ENCODE measurements at places on chromosomes 2 and 18.

- DNase-seq = peak; percentile 67
Observed at GRCh38 chr2:128260239-128261138, 58.2 kb downstream of the HS6ST1 start.

DNA sequence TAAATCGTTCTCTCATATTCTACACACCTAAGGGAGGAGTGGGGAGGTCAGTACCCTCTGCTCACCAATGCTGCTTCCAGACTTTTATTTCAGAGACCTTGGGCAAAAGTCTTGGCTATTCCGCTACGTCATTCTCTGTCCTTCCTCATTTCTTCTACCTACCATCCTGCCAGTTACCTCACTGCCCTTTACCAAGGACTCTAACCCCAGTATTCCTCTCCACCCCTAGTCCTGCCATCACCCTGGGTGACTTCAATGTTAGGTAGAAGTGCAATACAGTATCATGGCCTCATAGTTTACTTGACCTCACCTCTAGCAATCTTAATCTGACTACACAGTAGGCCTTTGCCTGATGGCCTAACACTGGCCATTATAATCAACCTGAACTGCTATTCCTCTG, 27.8 kb downstream of the RTN4 start:
- no peak for DNase-seq

DNA sequence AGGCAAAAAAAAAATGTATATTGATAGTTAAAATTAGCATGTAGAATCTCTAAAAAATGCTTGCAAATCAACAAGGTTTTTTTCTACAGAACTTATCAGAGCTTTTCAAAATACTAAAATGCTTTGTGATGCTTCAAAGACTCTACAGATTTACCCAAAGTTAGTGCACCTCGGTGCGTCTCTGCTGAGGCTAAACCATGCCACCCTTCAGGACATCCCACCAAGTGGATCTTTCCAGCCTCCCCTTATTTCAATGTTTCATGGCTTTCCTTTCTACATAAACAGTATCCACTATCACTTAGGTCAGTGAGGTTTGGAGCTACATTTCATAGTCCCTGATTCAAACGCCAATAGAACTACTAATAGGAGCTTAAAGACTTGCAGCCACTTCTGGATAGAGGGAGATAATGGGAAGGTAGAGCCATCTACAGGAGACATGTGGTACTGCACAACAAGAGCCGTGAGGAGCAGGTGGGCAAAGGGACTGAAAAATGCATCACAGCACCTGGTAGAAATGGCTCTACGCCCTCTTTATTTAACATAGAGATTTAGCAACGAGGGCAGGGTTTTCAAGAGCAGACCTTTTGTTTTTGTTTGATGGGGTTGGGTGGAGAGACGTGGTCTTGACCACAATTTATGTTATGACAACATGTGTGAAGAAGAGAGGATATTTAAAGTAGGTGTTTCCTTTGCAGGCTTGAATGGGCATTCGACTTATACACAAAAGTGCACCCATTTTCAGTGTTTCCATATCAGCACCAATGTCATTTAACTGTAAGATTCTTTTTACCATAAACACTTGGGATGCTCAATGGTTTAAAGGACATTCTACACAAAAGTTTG, 56.1 kb upstream of the SLC35G4 start:
- DNase-seq = no peak

DNA sequence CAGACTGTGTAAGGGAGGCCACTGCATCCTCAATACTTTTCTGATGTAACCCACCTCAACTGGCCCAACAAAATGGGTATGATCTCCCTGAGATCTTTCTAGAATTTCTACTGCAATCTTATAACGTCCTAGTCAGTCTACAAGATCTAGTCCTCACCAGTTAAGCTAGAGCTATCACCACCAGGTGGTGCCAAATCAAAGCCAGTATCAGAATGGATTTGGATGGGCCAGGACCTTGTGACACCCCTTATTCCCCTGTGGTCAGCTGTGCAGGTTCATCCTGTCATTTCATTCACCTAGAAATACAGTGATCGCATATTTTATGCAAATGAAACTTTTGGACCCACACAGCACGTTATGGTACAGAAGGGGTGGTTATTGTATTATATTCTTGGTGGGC, 90.3 kb downstream of the OLA1 start:
- DNase-seq = no peak

DNA sequence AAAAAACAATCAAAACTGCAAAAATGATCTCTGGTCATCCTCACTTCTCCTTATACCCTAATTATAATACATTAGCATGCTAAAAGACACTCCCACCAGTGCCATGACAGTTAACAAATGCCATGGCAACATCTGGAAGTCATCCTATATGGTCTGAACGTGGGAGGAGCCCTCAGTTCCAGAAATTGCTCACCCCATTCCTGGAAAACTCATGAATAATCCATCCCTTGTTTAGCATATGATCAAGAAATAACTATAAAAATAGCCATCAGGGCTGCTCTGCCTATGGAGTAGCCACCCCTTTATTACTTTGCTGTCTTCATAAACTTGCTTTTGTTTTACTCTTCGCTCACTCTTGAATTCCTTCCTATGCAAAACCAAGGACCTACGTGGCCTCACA, 5.7 kb upstream of the C2orf80 start:
- DNase-seq = no peak

- DNase-seq = no peak
Observed at GRCh38 chr2:40859617-40860016, 407.7 kb upstream of the SLC8A1 start.

DNA sequence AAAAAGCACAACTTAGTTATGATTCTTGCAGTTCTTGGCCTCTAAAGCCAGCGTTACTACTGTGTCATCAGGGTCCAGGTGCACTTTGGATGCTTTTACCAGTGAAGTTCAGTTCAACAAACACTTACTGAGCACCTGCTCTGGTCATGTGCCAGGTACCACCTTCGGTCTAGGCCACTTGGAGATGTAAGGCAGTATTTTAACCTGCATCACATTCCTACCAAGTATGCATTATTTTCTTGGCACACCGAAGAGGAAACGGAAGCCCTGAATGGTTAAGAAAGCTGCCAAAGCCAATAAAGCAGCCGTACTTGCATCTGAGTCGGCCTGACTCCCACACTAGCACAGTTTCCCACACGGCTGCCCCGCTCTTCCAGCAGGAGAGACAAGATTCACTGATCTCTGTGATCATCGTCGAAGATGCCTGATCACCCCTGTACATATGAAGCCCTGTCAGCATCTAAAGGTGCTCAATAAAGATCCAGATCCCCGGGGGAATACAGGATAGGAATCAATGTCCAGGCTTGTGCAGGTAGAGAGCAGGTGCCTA, 427.1 kb downstream of the EIPR1 start:
- no peak for DNase-seq

GRCh38 chr2:189222468-189223105, 43.0 kb upstream of the COL5A2 start:
- peak; percentile 17 for DNase-seq

DNA sequence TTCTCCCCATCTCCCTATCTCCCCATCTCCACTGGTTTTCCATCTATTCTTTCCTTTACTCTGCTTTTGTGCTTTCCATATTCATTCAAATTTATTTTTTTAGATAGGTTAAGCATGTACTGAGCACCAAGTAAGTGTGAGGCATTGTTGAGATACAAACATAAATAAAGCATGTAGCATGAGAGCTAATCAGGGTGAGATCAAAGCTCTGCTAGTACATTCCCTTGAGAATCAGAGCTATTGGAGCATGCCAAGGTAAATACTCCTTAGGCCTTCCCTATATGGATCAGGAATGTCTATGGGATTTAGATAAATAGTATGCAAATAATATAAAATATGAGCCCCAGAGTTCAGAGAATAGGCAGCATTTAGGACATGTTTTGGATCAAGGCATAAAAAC, 25.3 kb downstream of the BABAM2 start:
- DNase-seq = no peak

DNA sequence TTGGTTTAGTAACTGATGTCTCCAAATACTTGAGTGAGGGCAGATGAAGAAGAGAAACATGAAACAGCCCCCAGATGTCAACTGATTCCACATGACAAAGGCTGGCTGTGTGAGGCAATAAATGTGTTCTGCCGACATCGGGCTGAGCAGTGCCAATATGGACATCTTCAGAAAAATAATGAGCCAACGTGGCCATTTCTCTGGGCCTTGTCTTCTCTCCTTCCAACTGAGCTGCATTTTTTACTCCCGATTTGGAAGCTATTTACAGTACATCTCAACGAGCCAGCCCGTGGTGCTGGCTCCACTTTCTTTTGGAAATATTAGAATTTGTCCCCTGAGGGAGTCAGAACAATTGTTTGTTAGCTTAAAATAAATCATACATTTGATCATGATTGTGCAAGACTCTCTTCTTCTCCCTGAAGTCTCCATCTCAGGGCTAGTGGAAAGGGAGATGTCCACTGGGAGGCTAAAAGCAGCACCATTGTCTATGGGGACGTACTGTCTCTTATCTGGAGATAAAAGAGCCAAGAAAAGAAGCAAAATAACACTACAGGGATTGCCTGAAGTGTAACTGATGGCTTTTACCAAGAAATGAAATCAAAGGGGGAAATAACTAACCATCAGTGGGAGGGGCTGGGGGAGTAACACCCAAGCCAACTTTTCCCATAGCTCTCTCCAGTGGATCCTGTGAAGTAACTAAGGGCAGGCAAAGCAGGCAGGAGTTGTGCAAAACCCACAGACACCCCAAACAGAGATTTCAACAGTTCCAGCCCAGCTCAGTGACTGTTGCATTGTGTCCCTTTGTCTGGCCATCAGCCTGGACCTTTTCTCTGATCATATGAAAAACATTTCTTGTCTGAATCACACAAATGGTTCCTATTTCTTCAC, 114.8 kb downstream of the RDH14 start:
- peak; percentile 35 for DNase-seq

- DNase-seq = no peak
Observed at GRCh38 chr2:163863073-163863472, 127.3 kb upstream of the FIGN start.

GRCh38 chr2:71882949-71883472, 264.7 kb downstream of the CYP26B1 start:
- peak; percentile 91 for DNase-seq

DNA sequence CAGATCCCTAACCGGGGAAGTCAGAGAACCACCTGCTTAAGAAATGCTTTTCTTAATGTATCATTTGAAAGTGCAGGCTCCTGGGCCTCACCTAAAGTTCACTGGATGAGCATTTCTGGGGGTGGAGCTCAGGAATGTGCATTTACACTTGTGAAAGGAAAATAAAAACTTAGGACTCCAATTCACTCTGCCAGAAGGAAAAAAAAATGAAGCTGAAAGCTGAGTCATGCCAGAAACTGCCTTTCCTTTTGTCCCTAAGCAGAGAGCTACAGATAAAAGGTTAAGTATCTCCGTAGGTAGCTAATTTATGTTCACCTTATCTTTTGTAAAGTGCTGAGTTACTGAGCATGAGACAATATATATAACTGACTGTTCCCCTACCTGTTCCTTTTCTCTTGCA, 229.5 kb upstream of the MEX3C start:
- no peak for DNase-seq

DNA sequence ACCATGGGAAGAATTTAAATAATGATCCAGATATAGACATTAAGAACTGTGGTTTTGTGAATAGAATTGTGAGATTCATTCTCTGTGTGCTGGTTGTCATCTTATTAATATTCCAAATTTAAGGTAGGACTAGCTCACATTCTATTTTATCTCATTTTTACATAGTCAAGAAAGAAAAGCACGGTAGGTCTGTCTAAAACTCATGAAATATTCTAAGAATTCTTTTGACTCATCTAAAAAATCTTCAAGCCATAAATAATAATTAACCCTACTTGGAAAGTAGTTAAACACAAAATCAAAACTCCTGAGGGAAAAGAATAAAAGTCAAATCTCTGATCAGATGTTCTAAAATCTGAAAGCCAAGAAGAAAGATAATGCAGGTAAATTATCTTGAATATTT, 388.8 kb upstream of the CHAC2 start:
- no peak for DNase-seq
